ENCODE measurements at places on chromosomes 16 and 17.

DNA sequence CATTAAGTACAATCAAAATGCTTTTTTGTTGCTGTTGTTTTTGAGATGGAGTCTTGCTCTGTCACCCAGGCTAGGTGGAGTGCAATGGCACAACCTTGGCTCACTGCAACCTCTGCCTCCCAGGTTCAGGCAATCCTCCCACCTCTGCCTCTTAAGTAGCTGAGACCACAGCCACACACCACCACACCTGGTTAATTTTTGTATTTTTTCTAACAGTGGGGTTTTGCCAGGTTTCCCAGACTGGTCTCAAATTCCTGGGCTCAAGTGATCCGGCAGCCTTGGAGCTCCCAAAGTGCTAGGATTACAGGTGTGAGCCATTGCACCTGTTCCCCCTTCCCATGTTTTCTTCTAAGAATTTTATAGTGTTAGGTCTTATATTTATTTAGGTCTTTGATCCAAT lies 4.9 kb upstream of the ABAT start:
- H3K27me3 ChIP-seq, result no peaks in the 10 kb centered on the region
- no peak for DNase-seq
- H3K4me3 ChIP-seq, result no peak overlapping the region
- no peak overlapping the region for H3K27ac ChIP-seq
- H3K36me3 ChIP-seq, result no peaks in the 10 kb centered on the region

GRCh38 chr16:67229906-67230808 lies 3.2 kb downstream of the TMEM208 start:
- no peak for DNase-seq
- no peak overlapping the region for H3K27ac ChIP-seq
- peaks cover 70% of the 10 kb centered on the region for H3K36me3 ChIP-seq
- no peaks in the 10 kb centered on the region for H3K27me3 ChIP-seq
- no peak overlapping the region for H3K4me3 ChIP-seq
- peaks cover 34% of the 10 kb centered on the region for H3K4me1 ChIP-seq

DNA sequence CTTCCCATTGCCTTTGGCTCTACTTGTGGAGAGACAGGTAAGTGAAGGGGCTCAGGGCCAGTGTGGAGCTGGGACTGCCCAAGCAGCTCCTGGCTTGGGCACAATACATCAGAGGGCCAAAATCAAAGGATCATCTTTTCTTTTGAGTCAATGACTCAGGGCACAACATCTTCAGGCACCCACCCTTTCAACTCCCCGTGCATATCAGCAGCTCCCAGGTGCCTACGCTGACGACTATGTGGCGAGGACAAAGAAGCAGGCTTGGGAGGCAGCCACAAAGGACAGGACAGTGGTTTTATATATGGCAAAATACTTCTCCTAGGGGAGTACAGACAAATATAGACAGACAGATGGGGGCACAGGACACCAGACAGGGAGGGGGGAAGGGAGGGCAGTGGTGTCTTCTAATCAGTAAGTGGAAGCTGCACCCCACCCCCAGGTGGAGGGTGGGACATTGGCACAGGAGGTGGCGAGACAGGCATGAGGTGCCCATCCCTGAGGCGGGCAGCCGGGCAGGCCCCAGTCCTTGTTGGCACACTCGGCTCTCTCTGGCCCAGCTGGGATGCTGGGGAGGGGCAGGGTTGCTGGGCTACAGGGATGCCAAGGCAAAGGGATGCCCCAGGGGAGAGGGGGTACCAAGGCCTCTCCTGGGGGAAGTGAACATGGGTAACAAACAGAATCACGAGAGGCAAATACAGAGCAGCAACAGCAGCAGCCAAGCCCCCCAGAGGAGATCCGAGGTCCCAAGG lies 7.7 kb upstream of the ARL5C start:
- DNase-seq, result no peak
- no peak overlapping the region for H3K27ac ChIP-seq
- peaks cover 36% of the 10 kb centered on the region for H3K4me1 ChIP-seq

GRCh38 chr17:9767432-9767991 lies 23.9 kb downstream of the DHRS7C start:
- no peaks in the 10 kb centered on the region for H3K36me3 ChIP-seq
- H3K4me1 ChIP-seq, result no peaks in the 10 kb centered on the region
- DNase-seq, result no peak
- H3K27me3 ChIP-seq, result no peaks in the 10 kb centered on the region
- H3K4me3 ChIP-seq, result no peak overlapping the region

DNA sequence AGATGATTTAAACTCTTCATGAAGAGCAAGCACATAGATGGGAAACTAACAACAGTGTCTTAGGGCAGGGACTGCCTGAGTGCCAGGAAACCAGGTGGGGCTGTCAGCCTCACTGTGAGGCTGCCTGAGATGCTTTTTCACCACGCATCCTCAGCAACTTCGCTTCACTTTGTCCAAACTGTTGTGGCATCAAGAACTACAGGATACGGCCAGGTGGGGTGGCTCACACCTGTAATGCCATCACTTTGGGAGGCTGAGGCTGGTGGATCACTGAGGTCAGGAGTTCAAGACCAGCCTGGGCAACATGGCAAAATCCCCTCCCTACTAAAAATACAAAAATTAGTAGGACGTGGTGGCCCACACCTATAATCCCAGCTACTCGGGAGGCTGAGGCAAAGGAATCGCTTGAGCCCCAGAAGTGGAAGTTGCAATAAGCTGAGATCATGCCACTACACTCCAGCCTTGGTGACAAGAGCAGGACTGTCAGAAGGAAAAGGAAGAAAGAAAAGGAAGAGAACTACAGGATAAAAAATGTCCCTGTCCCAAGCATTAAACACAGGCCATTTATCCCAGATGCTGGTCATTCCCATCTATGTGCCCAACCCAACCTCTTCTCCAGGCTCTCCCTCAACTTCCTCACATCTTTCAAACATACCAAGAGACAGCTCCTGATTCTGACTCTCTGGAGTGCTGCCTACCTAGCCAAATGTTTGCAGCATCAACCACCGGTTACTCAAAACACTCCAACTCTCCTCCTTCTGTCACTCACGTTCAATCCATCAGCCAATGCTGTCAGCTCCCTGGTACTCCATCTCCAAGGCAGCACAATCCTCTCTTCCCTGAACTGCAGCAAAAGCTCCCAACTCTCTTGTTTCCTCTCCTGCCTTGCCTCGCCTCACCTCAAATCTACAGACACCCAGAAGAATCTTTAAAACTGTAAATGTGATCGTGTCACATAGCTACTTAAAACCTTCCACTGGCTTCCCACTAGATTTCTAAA lies 1.6 kb downstream of the EIF4A3 start:
- H3K27me3 ChIP-seq, result no peaks in the 10 kb centered on the region
- peaks cover 24% of the 10 kb centered on the region for H3K4me1 ChIP-seq
- H3K36me3 ChIP-seq, result peaks cover 15% of the 10 kb centered on the region
- peak overlapping the region; percentile 99 for H3K27ac ChIP-seq

GRCh38 chr16:75555213-75555706 lies 792 bp downstream of the TMEM231 start:
- H3K36me3 ChIP-seq, result no peaks in the 10 kb centered on the region
- no peak for DNase-seq
- H3K4me3 ChIP-seq, result peak overlapping the region; percentile 70

- H3K27me3 ChIP-seq, result no peaks in the 10 kb centered on the region
- no peak for DNase-seq
- no peaks in the 10 kb centered on the region for H3K36me3 ChIP-seq
- H3K4me3 ChIP-seq, result no peak overlapping the region
These were observed 388.5 kb downstream of the XYLT1 start for GRCh38 chr16:17082095-17082882.

- H3K27me3 ChIP-seq, result no peaks in the 10 kb centered on the region
- H3K36me3 ChIP-seq, result no peaks in the 10 kb centered on the region
- peaks cover 74% of the 10 kb centered on the region for H3K4me1 ChIP-seq
- H3K4me3 ChIP-seq, result peak overlapping the region; percentile 42
These were observed 8.4 kb upstream of the SLC47A2 start for GRCh38 chr17:19724501-19725420.

- no peaks in the 10 kb centered on the region for H3K36me3 ChIP-seq
- H3K4me3 ChIP-seq, result no peak overlapping the region
- no peak overlapping the region for H3K27ac ChIP-seq
- peaks cover 4% of the 10 kb centered on the region for H3K27me3 ChIP-seq
- H3K4me1 ChIP-seq, result no peaks in the 10 kb centered on the region
These were observed 149.8 kb upstream of the RPL38 start for GRCh38 chr17:74053712-74054078.

DNA sequence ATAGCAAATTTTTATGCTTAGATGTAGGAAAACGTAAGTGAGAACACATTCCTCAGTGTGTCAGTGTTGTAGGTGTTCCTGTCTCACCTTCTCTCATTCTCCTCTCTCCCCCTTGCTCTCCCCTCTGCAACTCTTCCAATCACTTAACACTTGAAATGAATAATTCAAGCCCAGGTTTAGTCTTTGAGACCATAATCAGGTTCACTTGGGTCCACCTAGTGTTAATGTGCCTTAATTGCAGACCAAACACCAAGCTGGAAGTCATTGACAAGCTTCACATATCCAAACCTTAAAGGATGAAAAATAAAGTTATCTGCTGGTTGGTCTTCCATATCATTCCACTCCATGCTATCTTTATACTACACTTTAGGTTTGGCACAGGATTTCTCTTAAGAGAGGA lies 37.0 kb downstream of the STXBP4 start:
- H3K27me3 ChIP-seq, result no peaks in the 10 kb centered on the region
- DNase-seq, result no peak
- no peak overlapping the region for H3K4me3 ChIP-seq
- H3K36me3 ChIP-seq, result peaks cover 10% of the 10 kb centered on the region

DNA sequence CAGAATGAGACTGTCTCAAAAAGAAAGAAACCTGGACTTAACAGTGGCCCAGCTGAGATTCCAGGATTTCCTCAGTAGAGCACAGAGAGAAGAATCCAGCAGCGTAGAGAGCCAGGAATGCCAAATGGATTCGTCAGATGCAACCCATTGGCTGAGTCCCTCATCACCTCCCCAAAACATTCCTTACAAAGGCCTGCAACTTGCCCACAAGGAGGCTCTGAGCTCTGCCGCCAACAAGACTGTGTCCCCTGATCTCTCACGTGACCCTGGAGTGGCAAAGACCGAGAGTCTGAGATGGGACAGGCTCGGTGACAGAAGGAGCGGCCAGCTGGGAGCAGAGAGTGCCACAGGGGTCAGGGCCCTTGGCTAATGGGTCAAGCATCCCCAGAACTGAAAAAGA lies 6.9 kb upstream of the CHMP6 start:
- peak overlapping the region; percentile 67 for H3K27ac ChIP-seq
- peaks cover 12% of the 10 kb centered on the region for H3K4me1 ChIP-seq
- H3K27me3 ChIP-seq, result no peaks in the 10 kb centered on the region
- DNase-seq, result no peak
- H3K36me3 ChIP-seq, result no peaks in the 10 kb centered on the region
- H3K4me3 ChIP-seq, result no peak overlapping the region

DNA sequence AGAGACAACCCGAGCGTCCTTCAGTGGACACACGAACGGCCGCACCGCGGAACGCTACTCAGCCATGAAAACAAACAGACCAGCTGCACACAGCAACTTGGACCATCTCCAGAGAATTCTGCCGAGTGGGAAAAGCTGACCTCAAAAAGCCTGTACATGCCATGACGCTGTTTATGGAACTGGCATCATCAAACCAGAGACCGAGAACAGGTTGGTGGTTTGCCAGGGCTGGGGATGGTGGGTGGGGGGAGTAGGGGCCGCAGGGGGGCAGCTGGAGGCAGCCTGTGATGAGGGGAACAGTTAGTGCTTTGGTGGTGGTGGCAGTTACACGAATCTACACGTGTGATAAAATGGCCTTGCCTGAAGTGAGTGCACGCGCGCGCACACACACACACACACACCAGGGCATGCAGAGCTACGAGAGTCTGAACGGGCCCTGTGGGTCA lies 169.8 kb downstream of the LAT start:
- no peaks in the 10 kb centered on the region for H3K27me3 ChIP-seq
- peak overlapping the region; percentile 10 for H3K27ac ChIP-seq
- DNase-seq, result no peak
- no peaks in the 10 kb centered on the region for H3K36me3 ChIP-seq
- no peak overlapping the region for H3K4me3 ChIP-seq

GRCh38 chr16:81651758-81652718 lies 127.1 kb upstream of the PLCG2 start:
- peak overlapping the region; percentile 74 for H3K27ac ChIP-seq
- no peak for DNase-seq
- peaks cover 9% of the 10 kb centered on the region for H3K36me3 ChIP-seq
- peaks cover 67% of the 10 kb centered on the region for H3K4me1 ChIP-seq
- peak overlapping the region; percentile 35 for H3K4me3 ChIP-seq
- H3K27me3 ChIP-seq, result no peaks in the 10 kb centered on the region

- H3K4me1 ChIP-seq, result no peaks in the 10 kb centered on the region
- H3K36me3 ChIP-seq, result no peaks in the 10 kb centered on the region
- H3K4me3 ChIP-seq, result no peak overlapping the region
- no peaks in the 10 kb centered on the region for H3K27me3 ChIP-seq
- no peak for DNase-seq
These were observed 11.2 kb upstream of the RANGRF start for GRCh38 chr17:8277317-8277716.

DNA sequence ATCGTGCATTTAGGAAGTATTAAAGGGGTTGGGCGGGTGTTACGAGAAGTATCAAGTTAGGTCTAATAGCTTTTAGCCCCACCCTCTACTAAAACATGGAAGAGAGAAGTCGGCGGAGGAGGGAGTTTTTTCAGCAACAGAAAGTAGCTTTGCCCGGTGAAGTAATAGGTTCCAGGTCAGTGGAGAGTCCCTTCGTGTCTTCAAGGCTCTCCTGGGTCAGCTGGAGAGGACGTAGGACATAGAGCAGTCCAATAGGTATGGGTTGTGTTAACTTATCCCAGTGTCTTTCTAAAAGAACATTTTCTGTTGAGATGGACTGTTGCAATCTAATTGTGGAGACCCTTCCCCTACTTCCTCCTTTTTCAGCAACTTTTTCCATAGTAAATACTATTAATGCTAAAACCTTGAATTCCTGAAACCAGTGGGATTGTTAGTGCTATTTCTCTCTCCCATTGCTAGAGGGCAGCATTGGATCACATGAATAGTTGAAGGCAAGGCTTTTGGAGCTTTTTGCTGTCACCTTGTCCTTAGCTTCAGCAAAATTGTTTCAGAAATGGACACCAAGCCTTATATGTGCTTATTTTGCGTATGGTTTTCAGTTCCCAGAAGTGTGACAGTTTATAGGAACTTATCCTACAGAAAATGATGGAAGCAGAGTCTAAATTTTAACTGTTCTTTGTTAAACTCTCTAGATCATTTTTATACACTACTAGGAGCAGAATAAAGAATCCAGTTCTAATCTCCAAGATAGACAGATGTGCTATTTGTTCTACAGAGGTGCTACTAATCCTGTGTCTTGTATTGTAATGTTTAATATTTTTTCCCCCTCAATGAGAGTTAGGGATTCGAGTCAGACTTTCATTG lies 38.4 kb downstream of the UTP18 start:
- H3K4me3 ChIP-seq, result no peak overlapping the region
- H3K4me1 ChIP-seq, result peaks cover 3% of the 10 kb centered on the region
- H3K36me3 ChIP-seq, result peaks cover 43% of the 10 kb centered on the region
- H3K27ac ChIP-seq, result no peak overlapping the region
- DNase-seq, result no peak
